KBM-7 (cell line): ENCODE measurements at places on chromosomes 5 and 9.

GRCh38 chr9:3783156-3783555 is 257.4 kb upstream of the RFX3 start:
- no peak for DNase-seq

GRCh38 chr5:16619136-16619535 is 2.3 kb upstream of the RETREG1 start:
- DNase-seq: no peak

- DNase-seq: no peak
These were observed 79.5 kb upstream of the IL12B start for GRCh38 chr5:159409801-159410200.

- DNase-seq: no peak
These were observed 1143.2 kb upstream of the CDH6 start for GRCh38 chr5:30050056-30050815.

DNA sequence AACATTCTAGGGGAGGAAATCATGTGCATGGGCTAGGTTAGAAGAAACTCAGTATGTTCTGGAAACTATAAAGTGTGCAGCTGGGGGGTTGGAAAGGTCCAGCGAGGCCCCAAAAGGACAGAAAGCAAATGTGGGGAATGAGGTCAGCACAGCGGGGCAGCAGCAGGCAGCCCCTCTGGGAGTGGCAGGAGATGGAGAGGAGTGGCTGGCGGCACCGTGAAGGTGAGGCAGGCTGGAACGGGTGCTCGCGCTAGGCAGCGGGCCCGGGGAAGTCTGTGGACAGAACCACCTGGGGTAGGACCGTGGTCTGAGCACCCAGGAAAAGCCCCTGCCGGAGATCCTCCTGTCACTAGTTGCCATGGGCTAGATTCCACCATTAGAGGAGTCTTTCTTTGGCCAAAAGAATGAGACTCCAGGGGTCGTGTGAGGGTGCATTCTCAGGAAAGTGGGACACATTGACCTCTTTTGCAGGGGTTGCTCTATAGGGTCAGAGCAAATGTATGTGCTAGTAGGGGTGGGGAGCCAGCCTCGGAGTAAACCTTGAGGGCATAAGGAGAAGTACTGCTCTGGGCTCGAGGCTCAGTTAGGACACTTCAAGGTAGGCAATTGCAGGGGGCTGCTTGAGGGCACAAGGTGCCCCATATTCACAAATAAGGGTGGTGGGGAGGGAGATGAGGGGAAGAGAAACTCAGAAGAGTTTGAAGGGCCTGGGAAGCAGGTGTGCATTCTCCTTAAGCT is 61.2 kb downstream of the IL6ST start:
- no peak for DNase-seq

DNA sequence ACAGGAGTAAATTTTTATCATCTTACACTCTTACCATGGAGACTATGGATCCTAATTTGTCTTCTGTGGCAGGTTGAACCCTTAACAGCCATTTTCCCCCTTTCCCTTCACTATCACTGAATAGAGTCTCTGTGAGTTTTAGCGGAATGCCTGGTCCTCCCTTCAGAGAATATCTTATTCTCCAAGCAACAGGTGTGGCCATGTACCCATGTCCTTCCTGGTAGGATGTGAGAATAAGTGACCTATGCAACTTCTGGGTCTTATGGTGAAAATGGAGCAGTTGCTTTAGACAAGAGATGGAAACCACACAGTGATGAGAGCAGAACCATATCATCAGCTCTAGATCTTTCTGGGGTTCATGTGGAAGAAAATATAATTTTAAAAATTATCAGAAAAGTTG is 312.6 kb downstream of the MCTP1 start:
- no peak for DNase-seq
